ENCODE measurements at places on chromosomes 2 and 18. TPM values are rescaled to one million over a fixed set of nuclear protein-coding genes. Genes with fewer than 3 reads are reported as not detected.

The DLGAP1 gene
- 0.14 TPM for total RNA-seq

The CLHC1 gene
- 6.1 TPM for total RNA-seq

The UGT1A5 gene
- total RNA-seq = not detected

The PTPRN gene
- total RNA-seq = 0.43 TPM

The TEX51 gene
- not detected for total RNA-seq

The CD8A gene
- 1.6 TPM for total RNA-seq

The DCDC2C gene
- not detected for total RNA-seq

The MYCN gene
- 0.28 TPM for total RNA-seq

The GBX2 gene
- total RNA-seq = not detected

The GAL3ST2 gene
- total RNA-seq = 1.0 TPM

DNA sequence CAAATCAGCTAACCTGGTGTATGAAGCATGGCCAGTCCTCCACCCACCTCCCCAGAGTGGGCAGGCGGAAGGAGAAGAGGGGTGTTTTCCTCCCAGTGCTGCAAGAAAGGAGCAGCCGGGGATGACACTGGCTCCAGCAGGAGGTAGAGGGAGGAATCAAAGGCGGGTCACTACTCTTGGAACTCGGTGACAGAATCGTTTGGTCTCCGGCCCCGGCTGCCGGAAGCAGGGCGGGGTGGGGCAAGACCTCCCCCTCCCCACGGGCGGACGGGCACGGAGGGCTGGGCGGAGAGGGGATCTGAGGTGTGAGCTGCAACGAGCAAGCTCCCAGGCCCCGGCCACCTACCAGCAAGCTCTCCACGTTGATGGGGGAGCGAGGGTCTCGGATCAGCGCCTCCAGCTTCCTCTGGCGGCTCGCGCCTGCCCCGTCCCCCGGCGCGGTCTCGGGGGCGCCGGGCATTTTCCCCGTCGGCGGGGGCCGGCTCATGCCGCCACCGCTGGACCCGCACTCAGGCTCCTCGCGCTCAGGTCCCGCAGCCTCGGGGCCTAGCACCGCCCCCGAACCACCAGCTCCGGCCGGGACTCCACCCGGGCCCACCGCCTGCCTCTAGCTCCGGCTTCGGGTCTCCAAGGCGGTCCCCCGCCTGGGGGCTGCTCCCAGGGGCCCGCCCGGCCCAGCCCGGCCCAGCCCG is 640 bp downstream of the ROCK2 start:
- H3K27me3 ChIP-seq = no peaks in the 10 kb centered on the region
- peaks cover 32% of the 10 kb centered on the region for H3K4me1 ChIP-seq
- peak overlapping the region; percentile 97 for H3K4me3 ChIP-seq

- DNase-seq = no peak
- H3K27me3 ChIP-seq = peaks cover 6% of the 10 kb centered on the region
- H3K27ac ChIP-seq = no peak overlapping the region
Observed at GRCh38 chr18:36661999-36662398, 166.8 kb downstream of the TPGS2 start.

GRCh38 chr2:236535024-236535423 is 34.6 kb upstream of the ACKR3 start:
- no peak overlapping the region for H3K27ac ChIP-seq
- H3K27me3 ChIP-seq = no peaks in the 10 kb centered on the region
- H3K4me1 ChIP-seq = peaks cover 34% of the 10 kb centered on the region

DNA sequence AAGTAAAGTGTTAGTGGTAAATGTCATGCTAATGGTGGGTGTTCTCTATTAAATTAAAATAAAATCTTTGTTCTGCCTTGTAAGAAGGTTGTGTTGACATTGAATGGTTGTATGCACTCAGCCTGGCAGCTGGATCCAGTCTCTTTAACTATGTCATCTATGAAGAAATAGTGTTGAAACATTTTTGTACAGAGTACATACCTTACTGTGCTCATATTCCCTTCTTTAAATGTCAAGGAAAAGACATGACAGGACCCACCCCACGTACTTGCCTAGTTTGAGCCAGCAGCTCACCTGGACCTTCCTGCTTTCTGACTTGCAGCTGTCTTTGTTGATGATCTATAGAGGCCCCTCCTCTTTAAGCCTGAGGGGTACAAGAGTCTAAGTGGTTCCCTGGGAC is 85.6 kb upstream of the ST3GAL5 start:
- no peak overlapping the region for H3K27ac ChIP-seq
- H3K36me3 ChIP-seq = no peaks in the 10 kb centered on the region
- H3K27me3 ChIP-seq = no peaks in the 10 kb centered on the region
- no peak overlapping the region for H3K4me3 ChIP-seq
- no peaks in the 10 kb centered on the region for H3K4me1 ChIP-seq

GRCh38 chr2:29951576-29951975 is 30.2 kb upstream of the ALK start:
- H3K4me3 ChIP-seq = no peak overlapping the region
- H3K36me3 ChIP-seq = no peaks in the 10 kb centered on the region
- H3K27me3 ChIP-seq = peaks cover 20% of the 10 kb centered on the region
- no peak for DNase-seq
- no peaks in the 10 kb centered on the region for H3K4me1 ChIP-seq
- H3K27ac ChIP-seq = no peak overlapping the region

DNA sequence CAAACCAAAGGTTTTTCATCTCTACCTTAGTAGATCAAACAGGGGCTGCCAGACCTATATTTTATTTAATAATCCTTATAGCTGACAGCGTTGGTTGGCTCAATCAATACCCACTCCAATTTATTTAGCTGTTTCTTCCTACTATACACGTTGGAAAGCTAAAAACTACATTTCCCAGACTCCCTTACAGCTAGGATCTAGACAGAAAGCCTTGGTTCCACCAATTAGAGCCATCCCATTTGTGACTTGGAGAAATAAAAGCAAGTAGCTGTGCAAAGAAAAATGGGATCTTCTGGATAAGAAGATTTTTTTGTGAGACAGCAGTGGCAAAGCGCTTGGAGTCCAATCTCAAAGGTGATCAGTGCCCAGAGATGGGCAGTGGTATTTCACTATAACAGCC is 331.3 kb upstream of the MEIS1 start:
- no peaks in the 10 kb centered on the region for H3K36me3 ChIP-seq
- DNase-seq = no peak
- no peaks in the 10 kb centered on the region for H3K27me3 ChIP-seq
- no peak overlapping the region for H3K4me3 ChIP-seq

DNA sequence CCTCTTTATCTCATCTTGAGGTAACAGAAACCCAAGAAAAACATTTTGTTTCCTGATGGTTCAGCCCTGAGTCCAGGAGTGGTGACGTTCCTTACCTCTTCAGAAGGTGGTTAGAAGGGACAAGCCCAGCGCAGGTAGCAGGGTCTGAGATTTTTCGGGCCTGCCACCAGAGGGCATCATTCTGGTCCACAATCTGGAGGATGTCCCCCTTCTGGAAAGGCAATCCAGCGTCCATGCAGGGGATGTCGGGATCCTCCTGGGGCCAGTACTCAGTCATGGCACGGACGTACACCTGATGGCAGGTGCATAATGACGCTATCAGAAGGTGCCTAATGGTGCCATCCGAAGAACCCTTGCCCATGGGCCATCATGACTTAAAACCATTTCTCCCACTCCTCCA is 17.7 kb downstream of the MPP4 start:
- H3K27ac ChIP-seq = no peak overlapping the region
- no peak overlapping the region for H3K4me3 ChIP-seq
- DNase-seq = peak; percentile 41

DNA sequence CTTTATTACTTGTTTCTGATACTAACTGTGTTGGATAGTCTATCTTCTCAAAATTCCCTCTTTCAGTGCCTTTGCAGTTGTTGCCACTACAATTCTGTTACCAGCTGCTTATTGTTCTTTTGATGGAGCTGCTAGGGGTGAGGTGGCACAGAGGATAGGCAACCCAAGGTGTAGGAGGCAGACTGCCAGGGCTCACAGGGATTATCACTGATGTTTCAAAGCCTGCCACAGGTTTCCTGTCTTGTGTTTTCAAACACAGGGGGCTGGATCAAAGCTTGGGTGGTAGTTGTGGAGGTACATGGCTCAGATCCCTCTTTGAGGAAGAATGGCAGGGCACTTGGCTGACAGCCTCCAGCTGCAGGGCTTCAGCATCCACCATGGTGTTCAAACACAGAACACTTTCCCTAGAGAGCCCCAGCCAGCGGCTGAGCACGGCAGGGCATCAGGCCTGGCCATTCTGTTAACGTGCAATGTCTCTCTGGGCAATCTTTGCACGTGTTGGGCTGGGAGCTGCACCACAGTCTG is 87.1 kb downstream of the POLE4 start:
- H3K27me3 ChIP-seq = no peaks in the 10 kb centered on the region
- no peak for DNase-seq
- no peak overlapping the region for H3K27ac ChIP-seq
- no peak overlapping the region for H3K4me3 ChIP-seq
- no peaks in the 10 kb centered on the region for H3K4me1 ChIP-seq

DNA sequence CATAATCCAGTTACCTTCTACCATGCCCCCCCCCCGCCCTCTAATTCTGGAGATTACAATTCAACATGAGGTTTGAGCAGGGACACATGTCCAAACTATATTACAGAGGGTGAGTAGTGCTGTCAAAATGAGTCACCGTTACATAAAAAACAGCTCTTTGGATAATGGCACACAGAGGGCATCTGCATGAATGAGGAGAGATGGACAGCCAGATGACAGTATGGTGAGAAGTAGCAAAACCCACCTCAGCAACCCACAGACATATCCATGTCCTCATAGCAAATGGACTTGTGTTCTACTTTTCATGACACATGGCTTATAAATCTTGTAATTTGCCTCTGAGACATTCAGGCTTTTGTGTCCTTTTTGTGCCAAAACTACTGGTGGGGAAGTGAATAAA is 132.0 kb downstream of the EML6 start:
- H3K4me1 ChIP-seq = no peaks in the 10 kb centered on the region
- no peaks in the 10 kb centered on the region for H3K36me3 ChIP-seq
- H3K4me3 ChIP-seq = no peak overlapping the region
- no peak for DNase-seq
- H3K27ac ChIP-seq = no peak overlapping the region
- no peaks in the 10 kb centered on the region for H3K27me3 ChIP-seq

GRCh38 chr2:143225931-143226330 is 96.7 kb downstream of the ARHGAP15 start:
- peak overlapping the region; percentile 69 for H3K27ac ChIP-seq
- peaks cover 30% of the 10 kb centered on the region for H3K36me3 ChIP-seq
- peaks cover 47% of the 10 kb centered on the region for H3K4me1 ChIP-seq
- DNase-seq = no peak
- H3K27me3 ChIP-seq = no peaks in the 10 kb centered on the region
- H3K4me3 ChIP-seq = no peak overlapping the region

- no peak overlapping the region for H3K4me3 ChIP-seq
- no peaks in the 10 kb centered on the region for H3K36me3 ChIP-seq
- no peak overlapping the region for H3K27ac ChIP-seq
- no peaks in the 10 kb centered on the region for H3K27me3 ChIP-seq
Observed at GRCh38 chr2:179606141-179606540, 255.3 kb downstream of the ZNF385B start.

- no peaks in the 10 kb centered on the region for H3K36me3 ChIP-seq
- H3K4me3 ChIP-seq = no peak overlapping the region
- H3K27me3 ChIP-seq = peaks cover 12% of the 10 kb centered on the region
- no peaks in the 10 kb centered on the region for H3K4me1 ChIP-seq
- no peak for DNase-seq
Observed at GRCh38 chr2:234564699-234565098, 67.8 kb upstream of the ARL4C start.

- no peaks in the 10 kb centered on the region for H3K36me3 ChIP-seq
- no peaks in the 10 kb centered on the region for H3K4me1 ChIP-seq
- no peak overlapping the region for H3K4me3 ChIP-seq
- H3K27ac ChIP-seq = no peak overlapping the region
- DNase-seq = no peak
Observed at GRCh38 chr18:80231616-80232015, 15.7 kb downstream of the PARD6G start.

- peak overlapping the region; percentile 71 for H3K4me3 ChIP-seq
- H3K4me1 ChIP-seq = peaks cover 12% of the 10 kb centered on the region
- no peak for DNase-seq
- peaks cover 9% of the 10 kb centered on the region for H3K27me3 ChIP-seq
- H3K36me3 ChIP-seq = peaks cover 8% of the 10 kb centered on the region
- peak overlapping the region; percentile 89 for H3K27ac ChIP-seq
Observed at GRCh38 chr18:46028536-46028891, 43.5 kb downstream of the PSTPIP2 start.

- DNase-seq = peak; percentile 48
- H3K27ac ChIP-seq = no peak overlapping the region
- peaks cover 3% of the 10 kb centered on the region for H3K4me1 ChIP-seq
- H3K4me3 ChIP-seq = no peak overlapping the region
- no peaks in the 10 kb centered on the region for H3K36me3 ChIP-seq
Observed at GRCh38 chr2:20065885-20066602, 14.6 kb upstream of the LAPTM4A start.

DNA sequence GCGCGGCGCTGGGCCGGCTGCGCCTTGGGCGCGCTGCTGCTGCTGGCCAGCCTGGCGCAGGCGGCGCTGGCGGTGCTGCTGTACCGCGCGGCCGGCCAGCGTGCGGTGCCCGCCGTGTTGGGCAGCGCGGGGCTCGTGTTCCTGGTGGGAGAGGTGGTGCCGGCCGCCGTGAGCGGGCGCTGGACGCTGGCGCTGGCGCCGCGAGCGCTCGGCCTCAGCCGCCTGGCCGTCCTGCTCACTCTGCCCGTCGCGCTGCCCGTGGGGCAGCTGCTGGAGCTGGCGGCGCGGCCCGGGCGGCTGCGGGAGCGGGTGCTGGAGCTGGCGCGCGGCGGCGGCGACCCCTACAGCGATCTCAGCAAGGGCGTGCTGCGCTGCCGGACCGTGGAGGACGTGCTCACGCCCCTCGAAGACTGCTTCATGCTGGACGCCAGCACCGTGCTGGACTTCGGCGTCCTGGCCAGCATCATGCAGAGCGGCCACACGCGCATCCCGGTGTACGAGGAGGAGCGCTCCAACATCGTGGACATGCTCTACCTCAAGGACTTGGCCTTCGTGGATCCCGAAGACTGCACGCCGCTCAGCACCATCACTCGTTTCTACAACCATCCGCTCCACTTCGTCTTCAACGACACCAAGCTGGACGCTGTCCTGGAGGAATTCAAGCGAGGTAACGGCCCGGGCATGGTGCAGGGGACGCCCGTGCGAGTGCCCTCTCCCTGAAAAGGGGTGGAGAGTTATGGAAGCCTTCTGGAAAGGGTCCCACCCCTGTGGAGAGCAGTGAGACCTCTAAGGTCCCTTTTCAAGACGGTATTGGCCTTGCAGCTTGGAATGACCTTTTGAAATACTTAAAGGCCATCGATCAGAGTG is 1.0 kb downstream of the CNNM3 start:
- no peak for DNase-seq
- H3K27ac ChIP-seq = no peak overlapping the region
- no peaks in the 10 kb centered on the region for H3K27me3 ChIP-seq

DNA sequence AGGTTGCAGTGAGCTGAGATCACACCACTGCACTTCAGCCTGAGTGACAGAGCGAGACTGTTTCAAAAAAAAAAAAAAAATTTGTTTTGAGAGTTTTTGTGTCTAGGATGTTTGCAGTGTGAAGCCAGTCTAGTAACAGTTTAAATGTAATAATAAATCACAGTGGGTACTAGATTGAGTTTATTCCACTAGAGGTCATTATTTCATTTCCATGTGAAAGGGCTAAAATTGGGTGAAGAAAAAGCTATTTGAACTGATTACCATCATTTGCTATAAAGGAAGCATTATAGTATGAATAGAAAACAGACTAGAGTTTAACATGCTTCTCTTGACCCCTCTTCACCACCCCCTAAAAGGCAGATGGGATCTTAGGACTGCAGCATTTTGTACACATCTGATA is 20.3 kb downstream of the SNRPD1 start:
- H3K36me3 ChIP-seq = peaks cover 36% of the 10 kb centered on the region
- H3K27me3 ChIP-seq = no peaks in the 10 kb centered on the region
- no peak overlapping the region for H3K27ac ChIP-seq
- no peak overlapping the region for H3K4me3 ChIP-seq

Measured in activated CD4-positive, alpha-beta T cell treated with anti-CD3 and anti-CD28 coated beads for 36 hours (primary cell).